ENCODE measurements at places on chromosomes 1 and 21. TPM values are rescaled to one million over a fixed set of nuclear protein-coding genes. Genes with fewer than 3 reads are reported as not detected.

The LINGO4 gene
- not detected for total RNA-seq

The AMY1A gene
- not detected for total RNA-seq

The SPOCD1 gene
- total RNA-seq, result 53.6 TPM

The WNT2B gene
- 2.3 TPM for total RNA-seq

The PTGS2 gene
- 28.7 TPM for total RNA-seq

The OR10Z1 gene
- not detected for total RNA-seq

The BMP8B gene
- total RNA-seq, result under 0.01 TPM

The TMCC2 gene
- 2.0 TPM for total RNA-seq

The QSOX1 gene
- 95.7 TPM for total RNA-seq

The MEX3A gene
- total RNA-seq, result 19.9 TPM

The XCL2 gene
- not detected for total RNA-seq

The PGLYRP4 gene
- not detected for total RNA-seq

The ETS2 gene
- 37.2 TPM for total RNA-seq
